Activated T-helper 2 cell treated with anti-CD3 and anti-CD28 coated beads, Interferon-gamma antibody, Interleukin-2, Interleukin-4, amounts not matched to agents 10 μg/mL and 5 μg/mL and 100 μg/mL, durations not matched to agents 14 hours and 24 hours and 36 hours (primary cell): ENCODE measurements at places on chromosomes 16 and 17. TPM values are rescaled to one million over a fixed set of nuclear protein-coding genes. Genes with fewer than 3 reads are reported as not detected.

DNA sequence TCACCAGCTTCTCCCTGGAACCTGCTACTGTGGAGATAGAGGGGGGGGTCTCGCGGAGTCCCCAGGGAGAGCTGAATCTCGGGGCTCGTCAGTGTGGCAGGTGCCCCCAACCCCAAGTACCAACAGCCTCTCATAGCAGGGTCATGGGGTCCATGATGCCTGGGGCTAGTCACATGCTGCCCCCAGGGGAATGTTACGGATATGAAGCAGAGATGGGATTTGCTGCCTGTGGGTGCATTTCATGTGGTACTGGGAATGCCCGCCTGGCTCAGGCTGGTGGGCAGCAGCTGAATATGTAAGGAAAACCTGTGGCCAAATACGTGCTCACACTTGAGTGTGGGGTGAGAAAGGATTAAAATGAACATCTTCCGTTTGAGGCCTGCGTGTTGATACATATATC lies 49.4 kb downstream of the MEAK7 start:
- DNase-seq, result no peak

DNA sequence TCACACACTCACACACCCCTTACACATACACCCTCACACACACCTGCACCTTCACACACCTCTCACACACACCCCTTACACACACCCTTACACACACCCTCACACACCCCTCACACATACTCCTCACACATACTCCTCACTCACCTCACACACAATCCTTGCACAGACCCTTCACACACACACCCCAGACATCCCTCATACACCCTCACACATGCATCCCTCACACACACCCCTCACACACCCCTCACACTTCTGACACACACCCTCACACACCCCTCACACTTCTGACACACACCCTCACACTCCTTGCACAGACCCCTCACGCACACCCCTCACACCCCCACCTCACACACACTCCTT lies 23.9 kb downstream of the C17orf67 start:
- DNase-seq, result no peak

- no peak for DNase-seq
Observed at GRCh38 chr17:6420173-6420641, 14.7 kb downstream of the AIPL1 start.

GRCh38 chr16:57042157-57043111 lies 49.9 kb upstream of the CPNE2 start:
- peak; percentile 67 for DNase-seq

Gene C17orf113
- total RNA-seq, result 0.05 and 0.21 TPM in 2 replicates

Gene GPR139
- not detected in 2 replicates for total RNA-seq

Gene RTN4RL1
- total RNA-seq, result 0.25 and 0.51 TPM in 2 replicates

Gene ANKFN1
- not detected in 2 replicates for total RNA-seq

Gene TMC5
- 0.05 TPM in 1 of 2 replicates, not detected in the other for total RNA-seq
